ENCODE measurements at places on chromosomes 12 and 14. TPM values are rescaled to one million over a fixed set of nuclear protein-coding genes. Genes with fewer than 3 reads are reported as not detected.

DNA sequence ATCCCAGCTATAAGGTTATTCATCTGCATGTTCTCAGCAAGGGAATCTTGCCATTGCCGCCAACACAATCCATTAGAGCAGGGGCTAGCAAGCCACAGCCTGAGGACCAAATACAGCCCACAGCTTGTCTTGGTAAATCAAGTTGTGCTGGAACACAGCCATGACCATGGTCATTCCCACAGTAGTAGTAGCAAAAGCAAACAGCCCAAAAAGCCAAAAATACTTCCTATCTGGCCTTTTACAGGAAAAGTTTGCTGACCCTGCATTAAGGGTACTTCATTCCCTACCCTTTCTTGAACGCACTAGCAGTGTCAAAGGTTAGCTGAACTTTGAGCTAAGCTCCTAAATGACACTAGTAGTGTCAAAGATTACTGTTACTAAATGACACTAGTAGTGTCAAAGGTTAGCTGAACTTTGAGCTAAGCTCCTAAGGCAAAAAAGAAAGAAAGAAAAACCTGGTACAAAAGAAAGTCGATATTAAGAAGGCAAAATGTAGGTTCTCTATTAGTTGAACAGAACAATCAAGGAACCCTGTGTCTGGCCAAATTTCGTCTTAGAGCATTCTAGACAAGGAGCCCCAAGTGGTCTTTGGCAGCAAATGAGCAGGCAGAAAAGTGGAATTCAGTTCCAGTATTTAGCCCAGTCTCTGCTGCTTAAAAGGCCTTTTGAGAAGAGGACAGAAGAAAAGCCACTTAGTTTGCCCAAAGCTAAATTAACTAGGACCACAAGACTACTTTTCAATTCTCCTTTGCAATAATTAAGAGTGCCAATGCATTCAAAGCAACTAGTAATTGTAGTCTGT lies 67.7 kb downstream of the NT5DC3 start:
- DNase-seq = no peak

DNA sequence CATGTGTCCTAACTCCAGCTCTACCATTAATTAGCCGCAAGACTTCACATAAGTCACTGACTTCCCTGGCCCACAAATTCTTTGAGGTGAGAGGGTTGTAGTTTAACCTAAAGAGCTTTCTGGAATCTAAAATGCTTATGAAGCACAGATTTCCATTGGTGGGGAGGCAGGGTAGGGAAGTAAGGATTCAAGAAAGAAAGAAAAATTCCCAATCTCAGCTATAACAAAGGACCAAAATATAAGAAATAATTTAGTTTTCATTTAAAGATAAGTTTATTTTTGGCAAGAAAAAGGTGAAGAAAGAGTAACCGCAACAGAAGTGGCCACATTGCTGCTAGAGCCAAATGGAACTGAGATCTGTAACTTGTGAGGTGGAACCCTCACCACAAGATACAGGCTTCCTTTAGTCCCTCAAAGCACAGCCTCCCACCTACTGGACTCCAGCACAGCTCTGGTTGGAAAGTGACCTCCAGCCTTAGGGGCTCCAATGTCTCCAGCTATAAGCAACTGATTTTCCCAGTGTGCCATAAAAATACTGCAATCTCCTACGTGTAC lies 23.6 kb downstream of the DAD1 start:
- DNase-seq = no peak

DNA sequence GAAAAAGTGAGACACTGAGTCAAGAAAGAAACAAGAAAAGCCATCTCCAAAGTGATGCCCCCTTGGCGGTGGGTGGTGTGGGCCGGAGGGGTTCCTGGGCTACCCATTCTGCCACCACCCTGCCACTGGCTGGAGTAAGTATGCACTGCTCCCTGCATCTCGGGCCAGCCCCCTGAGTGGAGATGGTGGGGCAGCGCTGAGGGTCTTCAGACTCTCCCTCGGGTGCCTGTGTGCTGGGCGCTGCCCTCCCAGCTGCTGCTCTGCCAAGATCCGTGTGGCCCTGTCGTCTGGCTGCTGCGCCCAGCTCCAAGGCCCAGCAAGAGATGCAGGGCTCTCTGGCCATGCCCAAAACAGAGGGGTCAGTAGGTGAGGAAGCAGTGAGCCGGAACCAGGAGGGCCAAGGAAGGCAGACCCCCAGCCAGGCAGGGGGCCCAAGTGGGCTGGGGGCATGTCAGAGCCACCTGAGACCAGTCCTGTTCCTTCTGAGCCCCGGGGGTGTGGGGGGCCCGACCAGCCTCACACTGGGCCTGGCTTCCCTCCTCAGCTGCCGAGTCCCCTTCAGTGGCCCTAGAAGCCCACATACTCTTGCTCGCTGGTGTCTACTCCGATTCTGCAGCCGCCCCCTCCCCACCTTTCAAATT lies 5.2 kb downstream of the GPR132 start:
- no peak for DNase-seq

HPD gene
- polyA plus RNA-seq = not detected

CLEC6A gene
- not detected for polyA plus RNA-seq

GRCh38 chr12:2432856-2433255 lies 361.9 kb upstream of the FKBP4 start:
- no peak for DNase-seq
